ENCODE measurements at places on chromosomes 1 and 21. TPM values are rescaled to one million over a fixed set of nuclear protein-coding genes. Genes with fewer than 3 reads are reported as not detected.

DNA sequence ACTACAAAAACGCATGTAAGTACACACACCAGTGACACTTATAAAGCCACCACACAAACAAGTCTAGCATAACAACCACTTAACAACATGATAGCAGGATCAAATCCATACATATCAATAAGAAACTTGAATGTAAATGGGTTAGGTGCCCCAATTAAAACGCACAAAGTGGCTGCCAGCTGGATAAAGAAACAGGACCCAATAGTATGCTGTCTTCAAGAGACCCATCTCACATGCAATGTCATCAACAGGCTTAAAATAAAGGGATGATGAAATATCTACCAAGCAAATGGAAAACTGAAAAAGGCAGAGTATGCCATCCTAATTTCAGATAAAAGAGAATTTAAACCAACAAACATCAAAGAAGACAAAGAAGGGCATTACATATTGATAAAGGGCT is 109.6 kb downstream of the SLC5A9 start:
- H3K27ac ChIP-seq, result no peak overlapping the region
- no peaks in the 10 kb centered on the region for H3K27me3 ChIP-seq
- H3K4me3 ChIP-seq, result no peak overlapping the region
- no peaks in the 10 kb centered on the region for H3K4me1 ChIP-seq

GRCh38 chr1:51969038-51969705 is 21.3 kb downstream of the RAB3B start:
- no peak for DNase-seq
- no peak overlapping the region for H3K4me3 ChIP-seq
- no peaks in the 10 kb centered on the region for H3K4me1 ChIP-seq

DNA sequence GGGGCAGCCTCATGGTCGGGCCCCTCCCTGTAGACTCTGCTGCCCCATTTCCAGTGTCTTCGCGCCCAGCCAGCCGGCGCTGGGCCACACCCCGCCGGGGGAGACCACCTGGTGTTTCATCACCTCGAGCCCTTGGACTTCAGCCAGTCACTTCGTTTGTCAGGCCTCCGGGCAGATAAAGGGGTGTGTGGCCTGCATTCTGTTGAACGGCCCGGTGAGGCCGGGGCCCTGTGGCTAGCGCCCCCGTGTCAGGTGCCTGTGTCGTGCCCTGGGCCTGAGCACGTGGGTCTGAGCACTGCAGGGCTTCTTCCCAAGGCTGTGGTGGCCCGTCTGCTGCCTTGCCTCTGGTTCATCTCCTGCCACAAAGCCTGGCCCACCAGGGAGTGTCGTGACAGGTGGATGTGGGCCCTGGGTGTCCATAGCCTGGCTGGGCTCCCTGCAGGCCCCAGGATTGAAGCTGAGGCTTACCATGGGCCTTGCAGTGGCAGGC is 65.2 kb upstream of the DIP2A start:
- H3K4me1 ChIP-seq, result peaks cover 8% of the 10 kb centered on the region
- no peak overlapping the region for H3K27ac ChIP-seq
- H3K36me3 ChIP-seq, result peaks cover 57% of the 10 kb centered on the region

DNA sequence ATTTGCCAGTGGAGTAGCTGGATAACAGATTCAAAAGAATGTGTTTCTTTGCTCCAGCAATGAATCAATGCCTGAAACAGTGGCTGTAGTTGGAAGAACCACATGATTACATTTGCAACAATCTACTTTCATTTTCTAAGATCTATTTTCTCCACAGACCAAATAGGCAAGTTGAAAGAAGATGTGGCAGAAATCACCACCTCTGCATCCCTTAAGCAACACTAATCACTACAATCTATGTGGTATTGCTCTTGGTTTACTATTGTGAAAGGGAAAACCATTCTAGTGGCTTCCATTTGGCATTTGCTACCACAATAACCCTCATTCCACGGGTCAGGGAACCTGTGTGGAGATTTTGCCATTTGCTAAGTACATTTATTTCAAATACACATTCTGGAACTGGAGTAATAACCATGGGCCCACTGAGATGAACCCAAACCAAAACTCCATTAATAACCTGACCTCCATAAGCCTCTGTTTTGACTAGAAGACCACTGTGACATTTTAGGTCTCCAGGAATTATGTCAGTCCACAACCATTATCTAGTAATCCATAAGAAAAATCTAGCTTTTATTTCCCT is 66.3 kb downstream of the C1orf185 start:
- no peaks in the 10 kb centered on the region for H3K27me3 ChIP-seq
- no peak for DNase-seq
- H3K27ac ChIP-seq, result no peak overlapping the region
- no peaks in the 10 kb centered on the region for H3K36me3 ChIP-seq
- H3K4me1 ChIP-seq, result no peaks in the 10 kb centered on the region

- peak overlapping the region; percentile 35 for H3K27ac ChIP-seq
- peaks cover 69% of the 10 kb centered on the region for H3K4me1 ChIP-seq
- DNase-seq, result no peak
- H3K27me3 ChIP-seq, result no peaks in the 10 kb centered on the region
These were observed 8.4 kb downstream of the CD34 start for GRCh38 chr1:207902566-207902965.

DNA sequence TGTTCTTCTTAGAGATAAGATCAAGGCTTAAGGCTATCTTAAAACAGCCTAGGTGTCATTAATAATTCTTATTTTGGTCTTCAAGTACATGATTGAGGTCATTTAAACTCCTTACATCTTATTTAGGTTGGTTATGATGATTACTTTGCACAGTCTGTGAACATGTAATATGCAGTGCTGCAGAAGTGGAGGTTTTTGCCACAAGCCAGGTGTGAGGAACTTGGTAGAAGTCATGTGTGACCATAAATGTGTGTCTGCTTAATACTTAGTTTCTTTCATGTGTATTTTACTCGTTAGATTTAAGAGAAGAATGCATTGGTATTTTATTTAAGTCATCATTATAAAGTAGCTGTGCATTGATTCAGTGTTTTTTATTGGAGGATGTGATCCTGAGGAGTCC is 10.1 kb downstream of the ATG4C start:
- no peak for DNase-seq
- H3K4me1 ChIP-seq, result no peaks in the 10 kb centered on the region
- H3K27ac ChIP-seq, result no peak overlapping the region
- no peaks in the 10 kb centered on the region for H3K27me3 ChIP-seq

GRCh38 chr1:154729031-154729442 is 121.1 kb upstream of the ADAR start:
- DNase-seq, result no peak
- H3K27ac ChIP-seq, result no peak overlapping the region
- H3K36me3 ChIP-seq, result no peaks in the 10 kb centered on the region
- peaks cover 59% of the 10 kb centered on the region for H3K4me1 ChIP-seq

- no peak overlapping the region for H3K27ac ChIP-seq
- no peaks in the 10 kb centered on the region for H3K4me1 ChIP-seq
- no peak for DNase-seq
- H3K27me3 ChIP-seq, result no peaks in the 10 kb centered on the region
- H3K4me3 ChIP-seq, result no peak overlapping the region
- H3K36me3 ChIP-seq, result no peaks in the 10 kb centered on the region
These were observed 109.5 kb downstream of the CLDN17 start for GRCh38 chr21:30057108-30057507.

DNA sequence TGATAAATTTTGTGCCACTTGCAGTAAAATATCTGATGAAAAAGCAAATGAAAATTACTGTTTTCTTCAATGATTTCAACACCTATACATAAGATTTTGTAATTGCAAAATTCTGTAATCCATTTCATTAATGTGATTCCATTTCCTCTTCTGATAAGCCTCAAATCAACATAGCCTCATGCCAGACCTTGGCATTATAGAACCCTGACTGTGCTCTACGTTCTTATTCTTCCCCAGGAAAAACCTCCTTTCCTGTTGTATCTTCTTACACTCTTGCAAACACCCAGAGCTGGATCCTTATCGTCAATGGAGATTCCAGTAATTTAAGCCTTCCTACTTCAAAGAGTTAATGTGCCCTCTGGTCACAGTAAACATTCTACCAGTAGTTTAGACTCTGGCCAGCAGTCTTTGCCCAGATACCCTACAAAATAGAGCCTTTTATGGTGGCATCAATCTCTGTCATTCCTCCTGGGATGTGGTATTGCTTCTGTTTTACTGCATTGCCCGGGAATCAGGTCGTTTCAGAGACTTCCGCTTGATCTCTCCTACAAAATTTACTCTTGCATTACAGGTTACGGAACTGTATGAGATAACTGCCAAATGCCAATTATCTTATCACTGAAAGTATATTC is 48.5 kb upstream of the CHRM3 start:
- no peaks in the 10 kb centered on the region for H3K36me3 ChIP-seq
- H3K27me3 ChIP-seq, result no peaks in the 10 kb centered on the region
- no peak overlapping the region for H3K4me3 ChIP-seq
- DNase-seq, result no peak
- no peaks in the 10 kb centered on the region for H3K4me1 ChIP-seq
- H3K27ac ChIP-seq, result no peak overlapping the region

GRCh38 chr1:197967066-197967465 is 49.9 kb downstream of the LHX9 start:
- H3K4me3 ChIP-seq, result no peak overlapping the region
- H3K27ac ChIP-seq, result no peak overlapping the region
- no peaks in the 10 kb centered on the region for H3K27me3 ChIP-seq
- no peak for DNase-seq
- no peaks in the 10 kb centered on the region for H3K4me1 ChIP-seq

DNA sequence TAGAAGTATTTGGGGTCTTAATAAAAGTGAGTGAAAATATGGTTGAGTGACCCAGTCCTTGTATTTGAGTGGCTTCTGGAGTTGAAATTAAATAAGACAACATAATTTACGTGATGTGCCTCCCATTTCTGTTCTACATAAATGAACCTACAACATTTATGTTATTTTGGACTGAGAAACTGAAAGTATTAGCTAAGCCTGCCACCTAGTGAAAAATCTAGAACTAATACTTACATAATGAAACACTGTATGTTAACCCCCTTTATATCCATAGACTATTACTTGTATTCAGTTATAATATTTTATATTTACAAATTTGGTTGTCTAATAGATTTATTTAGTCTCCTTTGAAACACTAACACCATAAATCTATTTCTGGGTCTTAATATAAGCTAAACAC is 298.9 kb downstream of the KCNT2 start:
- H3K4me3 ChIP-seq, result no peak overlapping the region
- no peaks in the 10 kb centered on the region for H3K27me3 ChIP-seq
- H3K4me1 ChIP-seq, result no peaks in the 10 kb centered on the region

DNA sequence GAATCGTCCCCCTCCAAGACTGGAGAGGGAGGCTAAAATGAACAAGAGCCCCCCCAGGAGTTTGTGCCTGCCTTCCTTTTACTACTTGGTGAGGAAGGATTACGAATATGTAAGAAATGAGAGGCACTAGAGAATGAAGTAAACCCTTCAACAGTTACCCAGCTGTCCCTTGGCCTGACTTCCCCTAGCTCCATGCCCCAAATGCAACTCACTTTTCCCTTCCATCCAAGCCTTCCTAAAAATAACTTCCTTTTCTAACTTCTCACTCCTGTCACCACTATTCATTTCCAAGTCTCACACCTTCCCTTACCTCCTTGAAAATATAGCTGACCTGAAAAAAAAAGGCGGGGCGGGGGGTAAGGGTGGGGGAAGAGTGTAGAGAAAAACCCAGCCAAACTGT is 96.6 kb upstream of the HNRNPU start:
- H3K36me3 ChIP-seq, result no peaks in the 10 kb centered on the region
- no peak overlapping the region for H3K4me3 ChIP-seq
- no peak for DNase-seq
- no peak overlapping the region for H3K27ac ChIP-seq
- H3K4me1 ChIP-seq, result peaks cover 39% of the 10 kb centered on the region

GRCh38 chr1:107454791-107455190 is 314.0 kb downstream of the NTNG1 start:
- H3K36me3 ChIP-seq, result no peaks in the 10 kb centered on the region
- H3K4me1 ChIP-seq, result no peaks in the 10 kb centered on the region

GRCh38 chr1:33298623-33299277 is 22.1 kb downstream of the A3GALT2 start:
- H3K27ac ChIP-seq, result peak overlapping the region; percentile 12
- no peak overlapping the region for H3K4me3 ChIP-seq
- H3K27me3 ChIP-seq, result no peaks in the 10 kb centered on the region
- peak; percentile 81 for DNase-seq

GRCh38 chr1:219401724-219402625 is 210.9 kb downstream of the ZC3H11B start:
- H3K4me3 ChIP-seq, result no peak overlapping the region
- H3K27me3 ChIP-seq, result no peaks in the 10 kb centered on the region
- no peak overlapping the region for H3K27ac ChIP-seq
- no peak for DNase-seq

GRCh38 chr1:183593356-183593755 is 3.1 kb upstream of the NCF2 start:
- no peaks in the 10 kb centered on the region for H3K36me3 ChIP-seq
- no peak overlapping the region for H3K4me3 ChIP-seq
- no peaks in the 10 kb centered on the region for H3K4me1 ChIP-seq
- DNase-seq, result no peak
- H3K27me3 ChIP-seq, result no peaks in the 10 kb centered on the region

- no peaks in the 10 kb centered on the region for H3K36me3 ChIP-seq
- H3K27me3 ChIP-seq, result no peaks in the 10 kb centered on the region
- DNase-seq, result no peak
- no peak overlapping the region for H3K27ac ChIP-seq
- H3K4me3 ChIP-seq, result no peak overlapping the region
- no peaks in the 10 kb centered on the region for H3K4me1 ChIP-seq
These were observed 24.0 kb upstream of the CAMSAP2 start for GRCh38 chr1:200714504-200715187.

- H3K4me3 ChIP-seq, result no peak overlapping the region
- no peaks in the 10 kb centered on the region for H3K36me3 ChIP-seq
- peaks cover 2% of the 10 kb centered on the region for H3K4me1 ChIP-seq
- H3K27me3 ChIP-seq, result no peaks in the 10 kb centered on the region
- no peak for DNase-seq
These were observed 46.9 kb upstream of the NEXN start for GRCh38 chr1:77841574-77841973.

Gene C1orf87
- not detected for total RNA-seq

Gene OR6K3
- not detected for total RNA-seq

Gene LIPI
- not detected for total RNA-seq

Gene VASH2
- 0.82 TPM for total RNA-seq

Gene TSPAN1
- 2.0 TPM for total RNA-seq

Gene PALMD
- 55.0 TPM for total RNA-seq

Gene CFHR3
- 0.20 TPM for total RNA-seq

Gene FMO1
- total RNA-seq, result 0.37 TPM

Gene CAPN9
- not detected for total RNA-seq

Gene KCNH1
- not detected for total RNA-seq

Gene CD1D
- 0.48 TPM for total RNA-seq

Gene CFAP141
- not detected for total RNA-seq

Gene PTGFRN
- 129 TPM for total RNA-seq

Gene PLEKHN1
- total RNA-seq, result 0.59 TPM
